CD4-positive, alpha-beta T cell treated with Interleukin-6 for 4 hours (primary cell): ENCODE measurements at places on chromosomes 12 and 14.

DNA sequence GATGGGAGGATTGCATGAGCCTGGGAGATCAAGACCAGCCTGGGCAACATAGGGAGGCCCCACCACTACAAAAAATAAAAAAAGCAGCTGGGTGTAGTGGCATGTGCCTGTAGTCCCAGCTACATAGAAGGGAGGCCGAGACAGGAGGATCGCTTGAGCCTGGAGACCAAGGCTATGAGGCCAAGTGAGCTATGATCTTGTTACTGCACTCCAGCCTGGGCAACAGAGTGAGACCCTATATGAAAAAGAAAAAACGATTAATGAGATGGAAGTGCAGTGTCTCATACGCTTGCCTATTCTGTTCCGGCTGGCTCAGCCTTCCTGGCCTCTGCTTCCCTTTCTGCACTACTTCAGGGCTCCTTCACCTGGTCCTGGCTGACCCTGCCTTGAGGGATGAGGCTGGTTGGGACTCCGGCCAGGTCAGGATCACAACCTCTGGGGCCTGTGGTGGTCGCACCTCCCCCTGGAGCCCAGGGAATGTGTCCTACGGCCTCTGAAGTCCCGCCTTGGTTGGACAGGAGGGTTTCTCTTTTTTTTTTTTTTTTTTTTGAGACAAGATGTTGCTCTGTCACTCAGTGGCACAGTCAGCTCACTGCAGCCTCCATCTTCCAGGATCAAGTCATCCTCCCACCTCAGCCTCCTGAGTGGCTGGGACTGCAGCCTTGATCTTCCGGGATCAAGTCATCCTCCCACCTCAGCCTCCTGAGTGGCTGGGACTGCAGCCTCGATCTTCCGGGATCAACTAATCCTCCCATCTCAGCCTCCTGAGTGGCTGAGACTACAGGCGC, 10.7 kb downstream of the TEDC1 start:
- no peak for DNase-seq

GRCh38 chr14:101088395-101088667, 184.8 kb upstream of the RTL1 start:
- no peak for DNase-seq

DNA sequence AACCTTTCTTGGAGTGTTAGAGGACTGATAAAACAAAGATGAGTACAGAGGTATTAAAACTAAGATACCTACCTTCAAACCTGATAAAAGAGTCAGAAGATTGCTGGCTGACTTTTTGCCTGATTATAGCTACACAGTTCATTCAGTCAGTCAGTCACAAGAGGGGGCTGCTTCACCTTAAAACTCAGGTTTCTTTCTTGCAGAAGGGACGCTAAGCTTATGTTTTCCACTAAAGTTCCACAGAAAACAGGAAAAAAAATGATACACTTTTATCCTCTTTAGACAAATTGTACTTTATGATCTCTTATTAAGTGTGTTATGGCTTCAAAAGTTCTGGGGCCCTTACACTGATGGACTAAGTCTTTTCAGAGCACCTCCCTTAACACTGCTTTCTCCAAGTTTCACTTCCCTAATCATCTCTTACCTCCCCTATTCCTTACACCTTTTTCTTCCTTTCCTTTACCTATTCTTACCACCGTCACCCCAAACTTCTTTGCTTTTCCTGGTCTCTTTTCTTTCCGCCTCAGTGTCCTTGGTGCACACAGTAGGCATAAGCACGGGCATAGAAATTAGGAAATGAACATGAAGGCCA, 448.7 kb upstream of the OR4E1 start:
- DNase-seq, result peak; percentile 45

- DNase-seq, result no peak
These were observed 729.2 kb downstream of the AACS start for GRCh38 chr12:125794401-125794800.

DNA sequence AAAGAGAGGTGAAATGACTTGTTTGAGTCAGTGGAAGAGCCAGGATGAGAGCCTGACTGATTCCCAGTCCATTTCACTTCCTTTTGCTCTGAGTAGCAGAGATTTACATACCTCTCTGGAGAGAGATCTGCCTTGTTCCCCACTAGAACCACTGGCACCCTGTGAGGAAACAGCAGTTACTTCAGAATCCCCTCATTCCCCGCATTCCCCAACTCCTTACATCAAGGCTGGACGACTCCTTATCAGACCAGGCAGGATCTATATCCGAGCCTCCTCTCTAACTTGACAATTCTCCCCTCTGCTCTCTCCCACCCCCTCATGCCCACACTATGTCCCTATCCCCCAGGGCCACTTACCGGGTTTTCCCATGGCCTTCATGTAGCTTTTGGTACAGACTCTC, 3.7 kb downstream of the RHEBL1 start:
- no peak for DNase-seq

DNA sequence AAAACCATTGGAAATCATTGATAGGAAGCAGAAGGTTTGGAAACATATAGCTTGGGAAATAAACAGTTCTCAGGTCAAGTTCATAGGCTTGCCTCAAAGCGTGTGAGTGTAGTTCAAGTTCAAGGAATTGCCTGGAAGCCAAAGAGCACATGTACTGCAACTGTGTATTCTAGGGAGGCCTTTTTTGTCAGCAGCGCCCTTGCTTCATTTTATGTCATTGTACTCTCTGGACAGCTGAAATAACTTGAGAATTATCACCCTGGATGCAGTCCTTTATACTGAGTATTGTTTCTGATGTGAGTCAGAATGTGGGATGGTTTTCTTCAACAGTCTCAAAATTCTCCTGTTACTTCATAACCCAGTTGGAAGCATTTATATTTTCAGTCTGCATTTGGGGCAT, 16.0 kb upstream of the EVL start:
- DNase-seq, result no peak

GRCh38 chr14:71206766-71207371, 299.6 kb downstream of the PCNX1 start:
- DNase-seq, result no peak

DNA sequence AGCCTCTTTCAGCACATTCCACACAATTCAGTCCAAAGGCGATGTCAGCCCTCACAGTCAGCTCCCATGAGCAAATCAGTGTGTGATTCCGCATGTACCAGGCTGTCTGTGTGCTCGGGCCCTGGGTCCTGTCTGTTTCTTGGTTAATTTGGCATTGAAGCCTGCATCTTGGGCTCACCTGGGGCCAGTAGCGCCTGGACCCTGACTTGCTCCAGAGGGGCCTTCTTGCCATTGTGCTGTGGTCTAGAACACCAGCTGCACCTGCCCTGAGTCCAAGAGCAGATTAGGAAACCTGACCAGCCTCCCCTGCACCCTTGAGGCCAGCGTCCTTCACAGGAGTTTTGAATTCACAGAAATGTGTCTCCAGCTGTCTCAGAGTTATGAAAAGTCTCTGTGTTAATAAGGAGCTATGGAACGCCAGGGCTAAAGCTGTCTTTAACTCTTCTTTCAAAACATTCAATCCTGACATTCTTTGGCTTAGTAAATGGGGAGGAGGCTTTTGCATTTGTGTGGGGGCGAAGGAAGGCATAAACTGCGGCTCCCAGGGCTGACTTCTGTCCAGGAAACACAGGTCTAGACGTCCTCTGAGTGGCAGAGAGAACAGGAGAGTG, 102.2 kb downstream of the ARF6 start:
- no peak for DNase-seq

DNA sequence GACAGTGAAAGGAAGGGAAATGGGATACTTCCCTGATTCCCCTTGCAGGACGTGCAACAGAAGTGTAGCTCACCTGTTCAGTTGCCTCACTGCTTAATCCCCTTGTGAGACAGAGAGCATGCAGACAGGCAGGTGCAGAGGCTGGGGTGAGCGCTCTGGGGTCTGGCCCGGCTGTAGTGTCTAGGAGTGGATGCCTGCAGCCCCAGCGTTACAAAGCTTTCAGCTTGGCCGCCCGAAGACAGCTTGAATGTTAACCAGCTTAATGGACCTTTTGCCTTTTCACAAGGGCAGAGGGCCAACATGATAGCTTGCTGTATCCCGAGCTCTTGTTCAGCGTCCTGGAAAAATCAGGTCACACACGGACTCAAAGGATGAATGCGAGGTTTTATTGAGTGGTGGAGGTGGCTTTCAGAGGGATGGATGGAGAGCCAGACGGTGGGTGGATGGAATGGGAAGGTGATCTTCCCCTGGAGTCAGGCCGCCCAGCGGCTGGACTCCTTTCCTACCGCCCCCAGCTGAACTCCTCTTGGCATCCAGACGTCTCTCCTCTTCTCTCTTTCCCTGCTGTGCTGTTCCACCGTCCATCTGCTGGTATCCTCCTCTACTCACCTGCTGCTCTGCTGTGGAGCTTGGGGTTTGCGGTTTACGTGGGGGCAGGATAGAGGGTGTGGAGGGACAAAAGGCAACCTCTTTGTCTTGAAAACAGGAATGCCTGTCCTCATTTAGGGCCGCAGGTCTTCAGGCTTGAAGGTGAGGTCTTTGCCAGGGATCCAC, 86.2 kb upstream of the RESF1 start:
- no peak for DNase-seq
